ENCODE measurements at places on chromosomes 5 and 9.
A peak's percentile ranks its signal among the peaks of the same experiment; 100 is the strongest.

GRCh38 chr5:181198905-181199519 lies 6.0 kb downstream of the TRIM7 start:
- DNase-seq, result no peak

- DNase-seq, result no peak
These were observed 74.1 kb downstream of the IPO11 start for GRCh38 chr5:62486672-62487071.

DNA sequence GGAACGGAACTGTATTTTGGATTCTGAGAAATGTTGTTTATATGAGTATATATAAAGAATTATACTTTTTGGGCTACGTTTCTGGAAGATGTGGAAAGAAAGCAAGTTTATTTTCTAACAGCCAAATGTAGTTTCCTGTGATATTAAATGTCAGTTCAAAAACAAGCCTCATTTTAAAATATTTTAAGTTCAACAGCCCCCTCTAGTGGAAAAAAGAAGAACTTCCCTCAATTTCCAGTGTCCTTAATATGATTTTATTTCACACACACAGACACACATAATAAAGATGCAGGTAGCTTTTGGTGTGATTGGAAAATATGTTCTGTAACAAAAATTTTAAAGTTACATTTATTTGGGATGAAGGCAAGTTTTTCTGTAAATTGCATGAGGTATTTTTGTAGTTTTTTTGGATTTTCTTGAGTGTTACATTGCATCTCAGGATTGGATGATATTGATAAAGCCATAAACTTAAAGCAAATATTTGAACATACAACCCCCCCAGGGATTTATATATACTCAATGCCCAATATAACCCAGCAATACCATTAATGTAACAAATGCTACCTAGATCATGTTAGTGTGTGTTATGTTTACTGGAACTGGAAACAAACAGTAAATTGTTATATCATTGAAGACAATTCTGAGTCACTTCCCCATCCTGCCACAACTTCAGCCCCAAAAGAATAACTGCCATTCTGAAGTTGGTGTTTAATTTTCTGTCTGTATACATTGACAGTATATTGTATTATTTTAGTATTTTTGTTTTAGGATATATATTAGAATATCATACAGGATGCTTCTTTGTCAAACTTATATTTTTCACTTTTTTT lies 54.0 kb downstream of the CCDC171 start:
- DNase-seq, result peak; percentile 63

GRCh38 chr9:88579050-88579715 lies 44.2 kb downstream of the NXNL2 start:
- DNase-seq, result no peak

- peak; percentile 74 for DNase-seq
These were observed 71.4 kb downstream of the SEMA4D start for GRCh38 chr9:89426384-89426961.

- DNase-seq, result no peak
These were observed 101.1 kb upstream of the MEF2C start for GRCh38 chr5:88984040-88984439.

DNA sequence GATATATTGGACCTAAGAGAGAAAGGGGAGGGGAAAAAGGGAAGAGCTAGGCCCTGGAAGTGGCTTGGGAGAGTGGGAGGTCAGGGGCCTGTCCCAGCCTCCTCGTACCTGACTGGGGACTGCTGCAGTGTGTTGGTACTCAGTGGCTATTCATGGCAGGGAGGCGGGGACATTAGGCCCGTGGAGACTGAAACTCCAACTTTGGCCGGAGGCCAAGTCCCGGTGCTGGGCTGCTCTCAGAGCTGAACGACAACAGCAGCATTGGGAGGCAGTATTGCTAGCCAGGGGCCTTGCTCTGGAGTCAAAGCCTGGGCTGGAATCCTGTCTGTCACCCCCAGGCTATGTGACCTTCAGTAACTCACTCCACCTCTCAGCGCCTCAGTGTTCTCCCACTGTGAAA lies 37.8 kb downstream of the NEURL1B start:
- no peak for DNase-seq

GRCh38 chr9:100933656-100934055 lies 94.9 kb upstream of the PLPPR1 start:
- DNase-seq, result no peak

GRCh38 chr9:78050421-78050820 lies 18.8 kb upstream of the GNAQ start:
- DNase-seq, result no peak

DNA sequence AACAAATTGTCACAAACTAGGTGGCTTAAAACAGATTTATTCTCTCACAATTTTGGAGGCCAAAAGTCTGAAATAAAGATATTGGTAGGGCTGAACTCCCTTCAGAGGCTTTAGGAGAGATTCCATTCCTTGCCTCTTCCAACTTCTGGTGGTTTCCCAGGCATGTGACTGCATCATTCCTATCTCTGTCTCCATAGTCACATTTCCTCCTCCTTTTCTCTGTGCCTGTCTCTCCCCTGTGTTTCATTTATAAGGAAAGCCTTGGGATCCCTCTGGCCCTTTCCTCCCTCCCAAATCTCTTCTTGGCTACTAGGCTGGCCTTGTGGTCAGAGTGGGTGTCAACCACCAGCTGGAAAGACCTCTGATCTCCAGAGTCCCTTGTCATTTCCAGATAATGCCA lies 78.2 kb downstream of the SNX18 start:
- DNase-seq, result no peak

DNA sequence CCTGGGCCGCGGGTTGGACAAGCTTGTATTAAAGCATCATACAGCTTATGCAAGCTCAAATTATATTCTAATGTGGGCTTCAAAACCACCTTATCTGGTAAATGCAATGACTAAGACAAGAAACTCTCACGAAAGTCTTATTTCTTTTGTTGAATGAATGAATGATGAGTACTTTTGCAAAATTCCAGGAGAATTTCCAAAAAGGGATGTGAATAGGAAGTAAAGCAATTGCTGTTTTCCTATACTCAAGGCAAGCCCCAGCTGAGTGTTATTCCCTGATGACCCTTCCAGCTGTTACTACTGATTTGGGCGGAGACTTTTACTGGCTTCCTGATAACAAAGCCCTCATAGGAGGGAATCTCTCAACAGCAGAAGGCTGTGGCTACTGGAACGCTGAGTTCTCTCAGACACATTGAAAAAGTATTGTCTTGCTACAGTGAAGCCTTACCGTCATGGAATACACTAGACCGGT lies 162.8 kb downstream of the SREK1 start:
- DNase-seq, result no peak

DNA sequence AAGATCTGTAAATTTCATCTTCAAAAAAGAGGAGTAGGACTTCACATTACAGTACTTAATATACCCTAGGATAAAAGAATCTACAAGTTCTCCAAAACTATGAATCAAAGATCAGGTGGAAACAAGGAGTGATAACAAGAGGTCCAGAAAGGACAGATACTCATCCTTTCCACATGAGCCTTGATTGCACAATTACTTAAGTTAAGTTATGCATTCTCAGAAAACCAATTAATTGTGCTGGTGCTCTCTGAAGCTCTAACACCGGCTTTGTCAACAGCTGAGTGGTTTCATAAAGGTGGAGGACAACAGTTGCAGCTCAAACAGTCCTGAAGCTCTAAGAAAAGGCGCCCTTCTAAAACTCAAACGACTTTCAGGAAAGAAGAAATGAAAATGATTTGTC lies 251.9 kb downstream of the BNC2 start:
- DNase-seq, result no peak

GRCh38 chr5:145437627-145438026 lies 397.5 kb downstream of the PRELID2 start:
- no peak for DNase-seq

DNA sequence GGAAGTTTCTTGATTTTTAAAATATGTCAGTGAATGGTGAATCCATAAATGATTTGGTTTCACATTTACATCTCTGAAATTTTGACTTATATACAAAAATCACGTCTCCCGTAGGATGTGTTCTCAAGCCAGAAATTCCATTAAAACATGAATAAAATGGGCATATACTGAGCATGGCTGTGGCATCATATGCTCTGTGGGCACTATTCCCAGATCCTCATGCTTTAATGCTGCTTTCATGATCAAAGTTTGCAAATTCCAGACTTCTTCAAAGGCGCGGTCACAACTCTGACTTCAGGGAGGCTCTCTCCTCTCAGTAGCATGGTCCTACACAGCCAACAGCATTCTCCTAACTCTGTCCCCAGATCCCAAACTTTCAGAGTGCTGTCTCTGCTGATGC lies 723.2 kb downstream of the TAF11L14 start:
- no peak for DNase-seq

- no peak for DNase-seq
These were observed 1037.1 kb upstream of the NUDT12 start for GRCh38 chr5:104599726-104600125.

DNA sequence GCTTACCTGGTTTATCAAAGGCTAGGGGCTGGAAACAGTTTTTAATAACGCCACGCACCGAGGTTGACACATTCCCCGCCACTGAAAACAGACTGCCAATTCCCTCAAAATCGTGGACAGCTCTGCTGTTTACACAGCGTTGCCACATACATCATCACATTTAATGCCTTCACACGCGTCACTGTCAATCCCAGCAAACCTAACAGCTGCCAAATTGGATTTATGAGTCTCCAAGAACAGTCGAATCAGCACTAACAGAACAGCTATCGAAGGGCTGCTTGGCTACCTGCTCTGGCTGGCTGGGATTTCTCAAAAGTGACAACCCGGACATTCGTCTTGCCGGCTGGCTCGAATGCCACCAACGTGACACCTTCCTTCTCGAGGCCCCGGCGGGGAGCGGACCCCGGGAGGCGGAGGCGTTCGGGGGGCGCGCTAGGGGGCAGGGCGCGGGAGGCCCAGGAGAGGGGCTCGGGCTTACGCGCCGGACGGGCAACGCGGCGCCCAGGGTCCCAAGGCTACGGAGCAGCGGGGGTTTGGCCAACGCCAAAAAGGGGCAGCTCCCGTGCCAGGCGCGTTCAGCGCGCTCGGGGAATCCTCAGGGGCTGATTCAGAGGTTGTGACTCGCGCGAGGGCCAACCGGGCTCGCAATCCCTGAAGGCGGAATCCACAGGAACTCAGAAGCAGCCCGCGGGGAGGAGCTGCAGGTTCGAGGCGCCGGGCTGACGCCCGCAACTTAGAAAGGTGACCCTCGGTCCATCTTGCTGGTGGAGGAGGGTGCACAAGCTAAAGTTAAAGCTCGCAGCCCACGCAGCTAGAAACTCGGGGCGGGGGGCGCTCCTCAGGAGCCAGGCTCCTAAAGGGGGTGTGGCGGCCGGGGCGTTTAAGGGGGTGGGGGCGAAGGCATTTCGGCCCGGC lies 1.2 kb downstream of the CDC14B start:
- DNase-seq, result no peak

GRCh38 chr5:67659288-67659687 lies 462.7 kb upstream of the CD180 start:
- no peak for DNase-seq

DNA sequence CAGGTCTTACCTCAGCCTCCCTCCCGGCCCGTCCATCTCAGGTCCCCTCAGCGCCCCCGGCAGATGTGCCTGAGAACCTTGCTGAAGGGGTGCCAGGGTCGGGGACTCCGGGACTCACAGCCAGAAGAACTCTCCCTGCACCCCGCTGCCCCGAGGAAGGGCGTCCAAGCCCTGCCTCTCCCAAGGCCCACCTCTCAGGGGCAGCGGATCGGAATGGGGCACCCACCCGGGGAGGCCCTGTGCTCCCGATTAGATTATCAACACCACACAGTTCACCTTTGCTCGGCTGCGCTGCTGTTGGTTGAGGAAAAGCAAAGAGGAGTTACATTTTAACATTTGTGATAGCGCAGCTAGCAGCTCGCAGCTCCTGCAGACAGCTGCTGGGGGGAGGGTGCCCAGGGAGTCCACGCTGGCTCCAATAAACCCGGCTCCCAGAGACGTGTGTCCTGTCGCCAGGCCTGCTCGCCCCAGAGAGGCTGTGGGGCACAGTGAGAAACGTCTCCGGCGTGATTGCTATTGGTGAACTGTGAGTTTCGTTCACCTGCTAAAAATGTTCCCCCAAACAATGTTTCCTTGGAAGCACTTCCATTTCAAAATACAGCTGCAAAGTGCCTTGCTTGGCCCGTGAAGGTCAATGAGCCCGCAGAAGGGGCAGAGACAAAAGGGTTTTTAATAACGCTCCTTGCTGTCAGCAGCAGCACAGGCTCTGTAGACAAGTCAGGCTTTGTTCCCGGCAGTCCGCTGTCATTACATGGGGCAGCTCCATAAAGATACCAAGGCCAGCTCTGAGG lies 18.6 kb upstream of the SLC6A19 start:
- no peak for DNase-seq

DNA sequence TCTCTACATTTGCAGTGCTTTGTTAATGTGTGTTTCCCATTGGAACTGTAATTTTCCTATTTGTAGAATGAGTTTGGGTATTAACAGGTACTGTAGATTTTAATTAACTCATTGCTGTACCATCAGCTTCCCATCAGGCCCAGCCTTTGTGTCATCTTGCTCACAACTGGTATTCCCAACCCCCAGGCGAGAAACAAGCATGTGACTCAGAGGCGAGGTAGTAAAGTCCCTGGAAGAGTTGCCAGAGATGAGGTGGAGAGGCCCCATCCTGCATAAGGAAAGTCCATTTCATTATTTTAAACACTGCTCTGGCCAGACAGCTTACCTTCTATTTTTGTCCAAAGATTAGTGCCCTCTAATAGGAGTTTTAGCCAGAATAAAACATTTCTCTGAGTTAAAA lies 29.9 kb downstream of the ADCY2 start:
- no peak for DNase-seq

DNA sequence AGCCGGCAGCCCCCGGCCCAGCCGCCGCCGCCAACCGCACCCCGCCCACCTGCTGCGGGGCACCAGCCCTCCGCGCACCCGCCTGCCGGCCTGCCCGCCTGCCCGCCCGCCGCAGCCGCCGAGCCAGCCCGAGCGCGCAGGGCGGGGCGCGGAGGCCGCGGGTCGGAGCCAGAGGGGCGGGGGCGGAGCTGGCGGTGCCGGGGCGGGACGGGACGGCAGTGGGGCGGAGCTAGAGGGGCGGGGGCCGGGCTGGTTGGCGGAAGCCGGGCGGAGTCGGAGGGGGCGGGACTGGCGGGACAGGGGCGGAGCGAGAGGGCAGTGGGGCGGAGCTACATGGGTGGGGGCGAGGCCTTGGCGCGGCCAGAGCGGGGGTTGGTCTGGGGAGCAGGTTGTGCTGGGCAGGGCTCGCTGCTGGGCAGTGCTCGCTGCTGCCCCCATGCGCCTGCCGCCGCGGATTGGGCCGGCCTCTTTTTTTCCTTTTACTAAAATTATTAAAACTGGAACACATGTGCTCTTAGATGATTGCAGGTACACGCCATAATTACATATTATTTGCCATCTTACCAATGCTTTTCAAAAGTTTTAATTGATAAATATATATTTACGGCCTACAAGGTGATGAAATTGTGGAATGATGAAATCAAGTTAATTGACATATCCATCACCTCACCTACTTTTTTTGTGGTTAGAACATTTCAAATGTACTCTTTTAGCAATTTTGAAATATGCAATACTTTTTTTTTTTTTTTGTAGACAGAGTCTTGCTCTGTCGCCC lies at the start of gene SH3GLB2:
Gene SH3GLB2, minus strand, starts transcription at position 140 of the 775 bp plus-strand sequence. CDS start 177 bp downstream, outside the sequence.
- peak; percentile 74 for DNase-seq

GRCh38 chr5:136020383-136021015 lies 8.3 kb upstream of the TGFBI start:
- DNase-seq, result no peak

All from KG1 (cell line).